Kidney glomerular epithelial cell (primary cell): ENCODE measurements at places on chromosomes 1 and 21.

- no peak for DNase-seq
Measured at GRCh38 chr1:160214481-160215140, 9.4 kb downstream of the PEA15 start.

- DNase-seq, result peak; percentile 34
Measured at GRCh38 chr1:30008998-30009657, 714.3 kb downstream of the MATN1 start.

- no peak for DNase-seq
Measured at GRCh38 chr1:241918879-241919278, 38.7 kb upstream of the BECN2 start.

DNA sequence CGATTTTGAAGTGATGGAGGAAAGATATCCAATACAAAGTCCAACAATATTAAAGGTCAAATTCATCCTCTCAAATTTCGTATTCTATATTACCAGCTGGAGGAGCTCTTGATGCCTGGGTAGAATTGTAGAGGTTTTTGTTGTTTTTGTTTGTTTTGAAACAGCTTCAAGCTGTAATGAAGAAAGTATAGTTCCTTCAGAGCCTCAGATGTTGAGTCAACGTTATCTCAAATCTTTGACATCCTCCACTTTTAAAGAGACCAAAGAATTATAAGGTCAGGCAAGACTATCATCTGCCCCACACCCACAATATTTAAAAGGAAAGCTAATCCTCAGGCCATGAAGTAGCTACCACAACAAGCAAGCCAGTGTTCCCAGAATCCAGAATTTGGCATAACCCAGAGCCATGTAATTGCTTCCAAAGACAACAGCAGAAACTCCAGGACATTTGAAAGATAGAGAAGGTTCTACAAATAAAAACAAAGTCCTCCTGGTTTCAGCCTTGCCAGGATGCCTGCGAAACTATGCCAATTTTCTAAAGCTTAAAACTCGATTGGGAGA, 24.9 kb downstream of the VAV3 start:
- DNase-seq, result no peak

DNA sequence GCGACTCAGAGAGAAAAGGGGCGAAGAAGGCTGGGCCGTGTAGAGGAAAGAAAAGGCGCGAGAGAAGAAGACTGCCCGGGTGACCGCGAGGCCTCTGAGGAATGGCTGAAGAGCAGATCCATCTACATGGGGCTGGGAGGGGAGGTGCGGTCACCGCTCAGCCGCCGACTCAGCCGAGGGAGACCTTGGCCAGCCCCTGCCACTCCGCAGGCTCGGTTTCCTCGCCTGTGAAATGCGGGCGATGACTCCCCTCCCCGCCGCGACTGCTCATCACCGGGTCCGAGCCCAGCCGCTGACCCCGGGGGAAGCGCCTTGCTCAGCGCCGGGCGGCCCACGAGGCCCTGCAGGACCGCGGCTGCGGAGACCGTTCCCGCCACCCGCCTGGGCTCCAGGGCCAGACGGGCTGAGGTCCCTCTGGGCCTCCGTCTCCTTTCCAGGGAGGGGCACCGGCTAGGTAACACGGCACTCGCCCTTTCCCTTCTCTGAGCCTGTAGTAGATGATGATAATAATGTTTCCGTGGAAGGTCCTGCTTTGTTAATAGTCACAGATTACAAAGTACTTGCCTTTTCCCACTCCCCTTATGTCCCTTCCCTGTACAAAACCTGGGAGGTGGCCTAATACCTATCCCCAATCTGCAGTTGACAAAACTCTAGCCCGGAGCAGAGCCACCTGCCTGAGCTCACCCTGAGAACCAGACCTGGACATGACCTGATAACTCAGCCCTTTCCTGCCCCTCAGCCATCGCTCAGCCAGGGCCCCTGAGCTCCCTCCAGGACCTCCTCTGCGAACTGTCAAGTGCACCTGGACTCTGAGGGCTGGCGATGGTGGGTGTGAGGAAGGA, 1.6 kb upstream of the BSND start:
- no peak for DNase-seq

DNA sequence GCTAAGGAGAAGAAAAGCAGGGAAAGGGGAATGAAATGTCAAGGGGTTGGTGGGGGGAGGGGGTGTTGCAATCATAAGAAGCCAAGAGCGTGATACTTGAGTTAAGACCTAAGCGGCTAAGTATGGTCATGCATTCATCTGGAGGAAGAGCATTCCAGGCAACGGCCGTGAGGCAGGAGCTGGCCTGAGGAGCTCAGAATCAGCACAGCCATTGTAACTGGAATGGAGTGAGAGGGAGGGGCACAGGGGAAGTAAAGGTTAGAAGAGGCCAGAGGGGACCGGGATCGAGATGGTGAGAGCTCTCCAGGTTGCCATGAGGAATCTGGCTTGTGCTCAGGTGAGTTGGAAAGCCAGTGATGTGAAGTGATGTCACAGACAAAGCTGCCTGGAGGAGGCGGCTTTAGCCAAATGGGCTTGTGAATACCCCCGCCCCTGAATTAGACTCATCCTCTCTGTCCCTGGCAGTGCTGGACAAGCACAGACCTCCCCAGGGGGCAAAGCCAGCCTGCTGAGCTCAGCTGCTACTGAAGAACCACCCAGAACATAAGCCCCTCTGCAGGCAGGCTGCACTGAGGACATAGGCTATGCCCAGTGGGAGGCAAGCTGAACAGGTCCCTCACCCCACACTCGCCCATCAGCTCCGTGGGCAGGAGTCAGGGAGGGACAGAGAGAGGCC, 61.1 kb upstream of the LAPTM5 start:
- DNase-seq, result no peak

GRCh38 chr1:205578780-205579571, 52.8 kb downstream of the ELK4 start:
- no peak for DNase-seq

GRCh38 chr1:170044187-170044586, 30.3 kb downstream of the KIFAP3 start:
- no peak for DNase-seq

- no peak for DNase-seq
Measured at GRCh38 chr1:31421371-31422040, 8.5 kb downstream of the SERINC2 start.

GRCh38 chr21:20108976-20109540, 889.2 kb upstream of the NCAM2 start:
- no peak for DNase-seq

DNA sequence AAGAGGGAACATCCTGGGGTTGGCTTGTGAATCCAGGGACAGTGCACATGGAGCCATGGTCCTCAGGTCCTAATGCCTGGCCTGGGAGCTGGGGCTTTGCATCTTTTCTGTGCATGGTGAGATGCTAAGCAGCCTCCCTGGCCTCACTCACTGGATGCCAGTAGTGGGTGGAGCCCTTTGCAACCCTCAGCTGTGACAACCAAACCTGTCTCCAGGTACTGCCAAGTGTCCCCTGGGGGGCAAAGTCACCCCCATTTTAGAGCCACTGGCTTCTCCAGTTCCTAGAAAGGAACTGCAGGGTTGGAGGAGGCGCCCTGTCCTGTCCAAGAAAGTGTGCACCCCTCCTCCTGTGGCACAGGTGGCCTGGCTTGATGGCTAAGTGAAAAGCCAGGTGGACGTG, 44.6 kb upstream of the GRIK3 start:
- DNase-seq, result no peak

GRCh38 chr1:36510418-36510817, 27.7 kb upstream of the CSF3R start:
- no peak for DNase-seq

DNA sequence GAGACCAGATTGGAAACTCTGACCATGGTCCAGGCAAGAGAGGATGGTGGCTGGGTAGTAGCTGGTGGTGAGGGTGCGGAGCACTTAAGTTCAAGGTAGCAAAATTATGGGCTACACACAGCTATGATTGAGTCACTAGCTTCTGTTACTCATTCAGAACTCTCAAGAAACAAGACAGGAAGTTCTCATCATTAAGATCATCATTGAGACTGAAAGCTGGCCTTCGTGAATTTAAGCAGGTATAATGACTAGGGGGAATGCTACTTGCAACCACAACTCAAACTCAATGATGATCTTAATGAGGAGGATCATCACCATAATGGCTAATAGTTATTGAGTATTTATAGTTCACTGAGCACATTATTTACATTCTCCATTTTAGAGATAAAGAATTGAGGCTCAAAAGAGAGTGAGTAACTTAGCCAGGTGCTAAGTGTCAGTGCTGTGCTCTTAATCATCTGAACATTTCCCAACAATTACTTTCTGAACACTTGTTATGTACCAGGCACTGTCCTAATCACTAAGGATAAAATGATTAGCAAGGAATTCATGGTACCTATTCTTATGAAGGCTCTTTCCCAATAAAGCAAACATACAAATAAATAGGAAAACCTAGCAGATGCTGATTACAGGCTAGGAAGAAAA, 286.3 kb upstream of the C1orf105 start:
- no peak for DNase-seq

DNA sequence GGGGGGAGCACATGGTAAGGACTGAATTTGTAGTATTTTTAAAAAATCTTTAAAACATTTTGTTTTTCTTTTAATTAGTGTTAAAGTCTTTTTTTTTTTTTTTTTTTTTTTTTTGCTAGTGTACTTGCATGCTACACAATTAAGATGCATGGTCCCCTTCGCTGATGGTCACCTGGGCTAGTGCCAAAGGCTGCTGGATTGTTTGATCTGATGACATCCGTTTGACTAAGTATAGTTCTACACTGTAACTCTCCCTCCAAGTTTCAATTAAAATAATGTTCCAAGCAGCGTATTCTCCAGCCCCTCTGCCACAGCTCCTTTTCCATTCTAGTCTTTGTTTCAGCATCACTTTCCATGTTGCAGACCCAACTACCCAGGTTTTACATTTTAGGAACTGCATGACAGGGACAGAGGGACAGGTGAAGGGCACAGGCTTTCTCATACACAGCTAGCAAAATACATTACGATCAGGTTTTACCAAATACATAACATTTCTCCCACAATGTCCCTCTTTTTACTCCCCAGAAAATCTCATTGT, 852 bp upstream of the RAVER2 start:
- no peak for DNase-seq

- no peak for DNase-seq
Measured at GRCh38 chr1:94345148-94345721, 73.0 kb upstream of the ABCD3 start.

DNA sequence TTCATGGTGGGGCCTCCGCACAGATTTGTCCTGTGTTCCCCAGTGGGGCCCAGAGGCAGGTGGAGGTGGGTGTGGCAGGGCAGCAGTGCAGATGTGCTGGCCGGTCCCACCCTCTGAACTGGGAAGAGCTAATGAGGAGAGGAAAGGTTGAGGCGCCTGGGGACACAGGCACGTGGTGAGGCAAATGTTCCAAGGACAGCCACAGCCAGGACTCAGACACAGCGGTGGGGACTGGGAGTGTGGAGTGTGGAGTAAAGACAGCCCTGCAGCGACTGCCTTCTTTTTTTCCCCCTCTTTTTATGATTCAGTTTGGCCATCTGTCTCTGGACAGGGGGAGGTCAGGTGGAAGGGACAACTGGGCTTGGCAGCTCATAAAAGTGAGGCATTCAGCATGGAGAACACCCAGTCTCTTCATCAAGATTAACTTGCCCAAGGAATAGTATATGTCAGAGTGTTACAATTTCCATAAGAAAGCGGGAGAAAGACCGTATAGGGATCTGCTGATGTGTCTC, 104.2 kb upstream of the GCLM start:
- DNase-seq, result no peak

GRCh38 chr1:2546515-2547209, 9.5 kb upstream of the TNFRSF14 start:
- peak; percentile 61 for DNase-seq

DNA sequence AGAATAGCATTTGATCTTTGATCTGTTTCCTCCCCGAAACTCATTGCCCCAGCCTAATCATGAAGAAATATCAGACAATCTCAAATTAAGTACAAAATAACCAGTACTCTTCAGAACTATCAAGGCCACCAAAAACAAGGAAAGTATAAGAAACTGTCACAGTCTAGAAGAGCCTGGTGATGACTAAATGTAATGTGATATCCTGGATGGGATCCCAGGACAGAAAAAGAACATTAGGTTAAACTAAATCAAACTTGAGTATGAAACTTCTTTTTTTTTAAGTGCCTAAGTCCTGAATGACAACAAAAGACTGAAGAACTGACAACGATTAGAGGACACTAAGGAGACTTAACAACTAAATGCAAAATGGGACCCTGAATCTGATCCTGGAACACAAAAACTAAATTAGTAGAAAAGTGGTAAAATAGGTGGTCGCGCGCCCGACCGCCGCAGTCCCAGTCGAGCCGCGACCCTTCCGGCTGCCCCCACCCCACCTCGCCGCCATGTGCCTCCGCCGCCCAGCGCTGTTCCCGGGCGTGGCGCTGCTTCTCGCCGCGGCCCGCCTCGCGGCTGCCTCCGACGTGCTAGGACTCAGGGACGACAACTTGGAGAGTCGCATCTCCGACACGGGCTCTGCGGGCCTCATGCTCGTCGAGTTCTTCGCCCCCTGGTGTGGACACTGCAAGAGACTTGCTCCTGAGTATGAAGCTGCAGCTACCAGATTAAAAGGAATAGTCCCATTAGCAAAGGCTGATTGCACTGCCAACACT, 5.5 kb upstream of the PRKAB2 start:
- DNase-seq, result no peak

DNA sequence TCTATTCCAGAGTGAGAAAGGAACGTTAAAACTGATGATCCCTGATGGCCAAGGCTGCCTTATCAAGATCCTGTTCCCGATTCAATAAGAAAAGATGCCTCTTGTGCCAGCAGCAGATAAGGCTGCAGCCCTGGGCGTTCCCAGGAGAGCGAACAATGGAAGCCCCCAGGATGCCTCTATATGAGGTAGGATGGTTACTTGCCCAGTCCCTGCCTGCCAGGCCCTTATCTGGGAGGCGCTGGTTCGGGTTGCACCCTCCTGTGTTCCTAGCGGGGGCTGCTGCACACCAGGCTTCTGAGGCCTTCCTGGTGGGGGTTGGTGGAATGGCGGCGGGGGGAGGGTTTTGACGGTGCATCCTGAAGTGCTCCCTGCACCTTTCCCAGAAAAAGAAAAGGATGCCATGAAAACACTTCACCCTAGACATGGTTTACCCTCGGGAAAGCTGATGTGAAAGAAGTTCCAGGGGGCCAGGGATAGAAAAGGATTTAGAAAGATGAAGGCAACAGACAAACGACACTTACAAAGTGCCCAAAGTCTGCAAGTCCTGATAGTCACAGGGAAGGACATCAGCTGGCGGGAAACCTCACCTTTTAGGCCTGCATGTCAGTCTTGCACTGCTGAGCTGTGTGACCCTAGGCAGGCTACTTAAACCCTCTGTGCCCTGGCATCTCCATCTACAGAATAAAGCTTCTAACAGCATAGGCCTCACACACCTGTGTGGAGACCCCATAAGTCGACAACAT, 100.3 kb downstream of the KCNJ15 start:
- DNase-seq, result no peak

DNA sequence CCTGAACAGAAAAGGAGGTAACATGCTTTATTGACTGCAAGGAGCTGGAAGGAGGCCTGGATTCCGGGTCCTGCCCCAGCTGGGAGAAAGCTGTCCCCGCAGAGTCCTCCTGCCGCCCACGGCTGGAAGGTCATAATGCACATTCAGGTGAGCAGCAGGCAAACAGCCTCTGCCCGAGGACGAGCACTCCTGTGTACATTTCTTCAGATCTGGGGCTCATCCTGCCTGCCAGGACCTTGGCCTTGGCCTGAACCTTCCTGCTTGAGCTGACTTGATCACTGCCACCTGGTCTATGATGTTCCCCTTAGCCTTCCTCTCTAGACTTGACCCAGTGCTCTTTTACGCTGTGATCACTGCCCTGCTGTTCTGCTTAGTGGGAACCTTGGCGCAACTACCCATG, 17.9 kb upstream of the ZNF436 start:
- no peak for DNase-seq
